IgD-negative memory B cell (primary cell): ENCODE measurements at places on chromosomes 1 and 21. TPM values are rescaled to one million over a fixed set of nuclear protein-coding genes. Genes with fewer than 3 reads are reported as not detected.

VWA5B1 gene
- not detected for polyA plus RNA-seq

TRIM58 gene
- 0.95 TPM for polyA plus RNA-seq

ADGRL2 gene
- polyA plus RNA-seq = not detected

TTC39A gene
- polyA plus RNA-seq = not detected

ATP5PF gene
- polyA plus RNA-seq = 327 TPM

C8A gene
- not detected for polyA plus RNA-seq

GJA5 gene
- polyA plus RNA-seq = not detected

S100A7 gene
- not detected for polyA plus RNA-seq

HTR6 gene
- polyA plus RNA-seq = not detected

NBL1 gene
- polyA plus RNA-seq = 0.18 TPM

MRPL24 gene
- polyA plus RNA-seq = 93.7 TPM

OR10J5 gene
- polyA plus RNA-seq = not detected

TSPAN1 gene
- not detected for polyA plus RNA-seq

SPRR2A gene
- polyA plus RNA-seq = not detected

RHD gene
- 0.19 TPM for polyA plus RNA-seq

CLCA1 gene
- polyA plus RNA-seq = not detected

CYP4X1 gene
- not detected for polyA plus RNA-seq

PLA2G2D gene
- polyA plus RNA-seq = 10.1 TPM

ZNF648 gene
- not detected for polyA plus RNA-seq

SPRR2F gene
- polyA plus RNA-seq = not detected

OR2AK2 gene
- polyA plus RNA-seq = not detected

PCP4L1 gene
- polyA plus RNA-seq = not detected

MRTO4 gene
- polyA plus RNA-seq = 34.9 TPM

ZNF695 gene
- polyA plus RNA-seq = 0.36 TPM
